ENCODE measurements at places on chromosomes 16 and 17.

- no peak for DNase-seq
Observed at GRCh38 chr17:66971264-66971663, 6.8 kb downstream of the CACNG4 start.

DNA sequence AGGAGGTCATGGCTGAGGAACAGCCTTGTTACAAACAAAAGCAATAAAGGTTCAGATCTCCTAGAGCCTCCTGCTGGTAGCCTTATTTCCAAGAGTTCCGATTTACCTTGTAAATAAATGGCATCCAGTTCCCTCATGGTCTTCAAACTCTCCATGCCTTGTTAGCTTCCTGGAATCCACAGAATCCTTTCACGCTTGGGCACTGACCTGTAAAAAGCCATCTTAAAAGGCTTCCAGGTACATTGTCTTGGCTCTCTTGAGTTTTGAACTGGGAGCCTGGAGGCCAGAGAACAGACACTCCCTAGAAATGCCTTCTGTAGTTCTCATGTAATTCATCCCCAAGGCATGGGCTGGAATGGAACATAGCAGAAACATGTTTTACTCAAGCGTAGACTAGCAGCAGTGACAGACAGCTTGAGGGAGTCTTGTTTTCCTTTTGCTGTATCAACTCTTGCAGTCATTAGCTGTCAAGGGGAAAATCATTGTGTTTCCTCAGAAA lies 207.9 kb downstream of the SNX29 start:
- DNase-seq: no peak

GRCh38 chr17:32279891-32280716 lies 14.5 kb downstream of the RHBDL3 start:
- no peak for DNase-seq

GRCh38 chr16:74902161-74902560 lies 82.8 kb downstream of the WDR59 start:
- no peak for DNase-seq
